ENCODE measurements at places on chromosomes 3 and 15.

DNA sequence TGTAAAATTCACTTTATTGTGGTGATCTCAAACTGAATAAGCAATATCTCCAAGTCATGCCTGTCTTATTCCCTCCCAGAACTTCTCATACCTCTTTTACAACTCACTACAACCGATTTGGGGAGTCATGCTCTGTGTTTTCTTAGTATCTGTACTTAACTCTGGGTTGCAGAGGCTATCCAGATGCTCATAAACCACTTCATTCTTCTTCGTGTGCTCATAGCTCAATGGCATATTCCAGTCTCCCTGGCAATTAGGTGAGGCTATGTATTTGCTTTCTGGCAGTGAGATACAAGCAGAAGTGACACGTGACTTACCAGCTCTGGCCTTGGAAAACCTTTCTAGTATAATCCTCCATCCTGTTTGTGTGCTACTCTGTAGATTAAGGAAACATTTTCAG, 360.9 kb downstream of the ZNF385D start:
- no peak for DNase-seq

- no peak for DNase-seq
Observed at GRCh38 chr15:78175330-78175729, 26.2 kb downstream of the IDH3A start.

DNA sequence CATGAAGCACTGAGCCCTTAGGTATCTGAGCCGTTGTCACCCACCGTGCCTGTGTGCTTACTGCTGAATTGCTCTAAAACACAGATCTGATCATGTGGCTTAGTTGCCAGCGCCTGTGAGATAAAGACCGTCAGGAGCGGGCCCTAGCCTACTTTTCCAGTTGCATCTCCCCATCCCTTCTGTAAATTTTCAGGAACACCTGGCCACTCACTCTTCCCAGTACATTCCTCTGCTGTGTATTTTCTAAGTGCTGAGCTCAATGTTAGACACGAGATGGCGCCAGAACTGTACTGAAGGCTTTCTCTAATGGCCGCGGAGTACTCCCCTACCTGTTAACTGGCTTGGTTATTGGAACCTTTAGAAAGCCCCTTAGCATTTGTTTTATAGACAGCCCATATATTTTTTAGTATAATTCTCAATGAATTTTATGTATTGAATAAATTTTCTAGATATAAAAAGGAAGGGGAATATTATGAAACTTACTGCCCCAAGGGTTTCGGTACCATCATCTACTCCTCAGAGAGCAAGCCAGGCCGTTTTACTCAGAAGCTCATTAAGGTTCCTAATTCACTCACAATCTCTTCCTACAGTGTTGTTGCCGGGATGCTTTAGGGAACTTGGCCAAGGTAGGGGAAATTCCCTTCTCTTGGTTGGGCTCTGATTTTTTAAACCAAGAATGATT, 16.7 kb upstream of the WNT7A start:
- DNase-seq = no peak

GRCh38 chr3:177358091-177358976, 161.1 kb upstream of the TBL1XR1 start:
- DNase-seq = peak; percentile 8

DNA sequence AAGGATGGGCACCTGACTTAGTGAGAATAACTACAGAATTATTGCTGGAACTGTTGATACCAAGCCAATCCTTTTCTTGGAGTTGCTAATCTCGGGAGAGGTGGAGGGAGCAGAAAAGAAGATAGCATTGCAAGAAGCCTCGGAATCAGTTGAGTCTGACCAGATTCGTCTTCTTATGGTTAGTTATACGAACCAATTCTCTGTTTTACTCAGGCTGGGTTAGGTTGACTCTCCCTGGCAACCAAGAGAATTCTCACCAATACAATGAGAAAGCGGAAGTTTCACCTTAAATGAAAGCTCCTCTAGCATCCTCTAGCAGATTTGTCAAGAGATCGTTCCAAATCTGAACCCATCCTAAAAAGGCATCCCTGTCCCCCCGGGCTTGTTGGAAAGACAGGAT, 43.5 kb upstream of the UBE2E1 start:
- DNase-seq = no peak
